ENCODE measurements at places on chromosomes 1 and 21.

DNA sequence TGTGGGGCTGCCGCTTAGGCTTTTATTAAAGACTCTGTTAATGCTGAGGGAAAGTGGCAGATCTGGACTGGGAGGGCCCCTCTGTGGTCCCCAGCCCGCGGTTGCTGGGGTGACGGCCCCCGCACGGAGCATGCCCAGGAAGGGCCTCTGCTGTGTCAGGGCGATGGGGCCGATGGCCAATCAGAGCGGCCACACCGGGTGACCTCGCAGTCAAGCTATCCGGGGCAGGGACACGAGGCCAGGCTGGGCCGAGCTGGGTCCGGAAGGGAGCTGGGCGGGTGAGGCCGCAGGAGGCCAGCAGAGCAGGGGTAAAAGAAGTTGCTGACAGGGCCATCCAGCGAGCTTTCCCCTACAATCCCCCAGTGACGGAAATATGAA is 145.1 kb downstream of the CASZ1 start:
- no peak for DNase-seq

DNA sequence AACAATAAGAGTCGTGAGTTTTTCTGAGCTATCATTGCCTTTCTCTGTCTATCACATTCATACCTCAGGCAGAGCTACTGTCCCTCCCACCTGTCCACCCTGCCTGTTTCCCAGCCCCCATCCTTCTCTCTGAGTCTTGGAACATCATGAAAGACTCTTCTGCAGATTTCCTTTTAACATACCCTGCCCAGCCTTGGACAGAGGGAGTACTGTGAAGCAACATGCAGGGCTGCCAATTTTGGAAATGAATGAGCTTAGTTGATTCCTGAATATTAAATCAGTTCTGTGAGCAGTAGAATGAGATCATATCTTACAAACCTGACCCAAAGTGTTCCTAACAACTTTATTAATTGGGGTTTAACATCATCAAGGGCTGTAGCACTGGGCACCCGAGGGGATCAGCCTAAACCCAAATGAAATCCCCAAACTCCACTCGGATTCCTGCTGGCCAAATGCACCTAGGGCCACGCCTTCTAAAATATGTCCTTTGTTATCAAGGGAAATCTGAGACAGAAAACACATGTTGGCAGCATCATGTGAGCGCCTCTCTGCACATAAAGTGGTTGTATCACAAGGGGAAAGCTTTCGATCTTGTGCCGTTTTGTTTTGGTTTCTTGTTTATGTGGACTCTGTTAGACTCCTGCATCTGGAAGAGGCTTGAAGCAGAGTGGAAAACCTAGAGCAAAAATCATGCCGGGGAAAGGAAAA is 357.6 kb downstream of the KIF26B start:
- DNase-seq: no peak

GRCh38 chr1:107184888-107185287 is 44.0 kb downstream of the NTNG1 start:
- DNase-seq: no peak

GRCh38 chr1:106722466-106722865 is 334.0 kb upstream of the PRMT6 start:
- no peak for DNase-seq

GRCh38 chr1:79264285-79264684 is 257.8 kb upstream of the ADGRL4 start:
- DNase-seq: no peak

DNA sequence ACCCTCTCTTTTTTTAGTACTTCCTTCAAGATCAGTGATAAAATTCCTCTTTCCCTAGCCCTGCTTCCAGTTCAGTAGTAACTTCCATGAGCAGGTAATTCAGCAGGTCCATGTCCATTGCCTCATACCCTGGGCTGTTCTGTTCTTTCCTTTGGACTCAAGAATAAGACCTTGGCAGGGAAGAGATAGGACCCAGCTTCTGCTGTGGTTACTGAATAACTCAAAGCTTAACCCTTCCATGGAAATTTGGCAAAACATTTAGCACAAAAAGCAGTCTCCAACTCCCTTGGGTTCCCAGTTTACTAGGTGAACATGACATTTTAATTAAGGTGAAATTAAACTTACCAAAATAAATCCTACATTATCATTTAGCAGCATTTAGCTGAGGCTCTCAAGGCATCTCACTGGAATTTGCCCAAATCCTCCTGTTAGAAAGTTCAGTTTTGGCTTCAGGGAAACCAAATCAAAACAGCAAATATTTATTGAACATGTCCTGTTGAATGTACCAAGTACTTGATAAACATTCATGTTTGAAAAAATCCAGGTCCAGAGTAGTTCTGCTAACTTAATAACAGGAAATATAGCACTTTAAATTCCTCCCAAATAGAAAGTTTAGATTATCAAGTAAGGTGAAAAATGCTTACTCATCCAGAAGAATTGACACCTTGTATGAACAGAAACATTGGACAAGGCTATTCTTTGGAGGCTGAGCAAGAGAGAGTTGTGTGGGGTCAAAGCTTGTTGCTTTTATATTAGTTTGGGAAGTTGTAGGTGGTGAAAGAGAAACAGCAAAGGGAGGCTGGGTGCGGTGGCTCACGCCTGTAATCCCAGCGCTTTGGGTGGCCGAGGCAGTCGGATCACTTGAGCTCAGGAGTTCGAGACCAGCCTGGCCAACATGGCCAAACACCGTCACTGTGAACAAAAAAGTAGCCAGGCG is 8.4 kb upstream of the SERPINC1 start:
- no peak for DNase-seq

DNA sequence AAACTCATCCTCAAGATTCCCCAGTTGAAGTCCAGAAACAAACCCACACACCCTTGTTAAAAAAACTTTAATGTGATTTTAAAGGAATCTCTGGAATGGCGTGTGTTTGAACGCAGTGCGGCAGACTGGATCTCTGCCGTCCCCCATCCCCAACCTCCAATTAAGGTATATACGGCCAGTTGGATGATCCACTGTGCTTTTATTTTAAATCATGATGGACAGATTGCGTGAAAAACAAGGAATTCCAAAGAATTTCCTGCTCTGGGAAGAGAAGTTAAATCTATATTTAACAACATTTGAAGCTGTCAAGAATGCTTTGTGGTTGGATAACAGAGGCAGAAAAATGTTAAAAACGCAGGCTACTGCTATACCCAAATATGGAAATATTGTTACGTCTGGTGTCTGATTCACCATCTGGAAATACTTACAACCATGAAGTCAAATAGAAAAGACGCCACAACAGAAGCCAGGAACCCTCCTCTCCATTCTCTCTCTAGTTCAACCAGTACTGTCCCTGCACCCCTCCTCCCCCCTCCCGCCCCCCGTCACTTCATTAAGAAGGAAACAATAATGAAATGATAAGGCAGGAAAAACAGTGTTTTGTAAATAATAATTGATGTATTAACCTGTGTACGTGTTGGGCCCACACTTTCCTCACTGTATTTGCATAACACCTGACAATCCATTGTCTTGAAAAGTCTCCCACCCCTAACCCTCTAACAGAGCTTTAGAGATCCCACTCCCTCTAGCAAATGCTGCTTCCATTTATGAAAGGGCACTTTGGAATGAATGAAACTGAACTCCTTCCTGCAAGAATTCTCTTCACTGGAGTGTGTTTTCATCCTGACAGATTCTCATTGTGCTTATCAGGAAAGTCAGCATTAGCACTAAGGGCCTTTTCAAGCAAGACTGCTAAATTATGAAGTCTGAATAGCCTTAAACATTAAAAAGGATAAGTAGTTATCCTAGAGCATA is 2.0 kb upstream of the CCN1 start:
- no peak for DNase-seq

DNA sequence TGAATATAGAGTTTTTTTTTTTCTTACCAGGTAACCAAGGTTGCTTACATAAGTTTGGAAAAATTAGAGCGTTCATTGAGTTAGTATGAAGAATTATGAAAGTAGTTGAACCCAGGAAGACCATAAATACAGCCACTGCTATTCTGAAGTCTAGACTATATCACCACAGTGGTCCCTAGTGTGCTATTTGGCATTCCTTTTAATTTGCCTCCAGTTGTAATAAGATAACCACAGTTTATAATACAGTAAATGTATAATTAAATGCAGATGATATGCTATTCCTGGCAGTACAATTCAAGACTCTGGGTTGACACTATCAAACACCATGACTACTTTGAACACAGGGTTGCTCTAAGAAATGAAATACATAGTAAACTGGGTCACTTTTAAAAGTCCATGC is 270.5 kb downstream of the BRINP2 start:
- DNase-seq: no peak

GRCh38 chr1:229300099-229300757 is 29.3 kb downstream of the RAB4A start:
- DNase-seq: no peak

DNA sequence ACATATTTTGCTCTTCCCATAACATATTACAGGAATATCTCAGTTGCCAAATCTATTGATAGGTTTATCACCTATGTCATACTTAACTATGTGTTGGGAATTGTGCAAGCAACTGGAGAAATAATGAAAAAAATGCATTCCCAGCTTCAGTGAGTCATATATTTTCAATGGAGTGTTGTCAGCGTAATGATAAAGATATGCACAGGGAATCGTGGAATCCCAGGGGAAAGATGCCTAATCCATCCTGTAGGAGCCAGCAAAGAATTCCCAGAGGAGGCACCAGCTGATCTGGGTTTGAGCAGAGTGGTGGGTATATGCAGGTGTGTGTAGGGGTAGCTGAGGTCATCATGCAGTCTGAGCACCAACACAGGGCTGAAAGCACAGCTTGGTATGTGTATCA is 213.3 kb upstream of the DAB1 start:
- DNase-seq: no peak

DNA sequence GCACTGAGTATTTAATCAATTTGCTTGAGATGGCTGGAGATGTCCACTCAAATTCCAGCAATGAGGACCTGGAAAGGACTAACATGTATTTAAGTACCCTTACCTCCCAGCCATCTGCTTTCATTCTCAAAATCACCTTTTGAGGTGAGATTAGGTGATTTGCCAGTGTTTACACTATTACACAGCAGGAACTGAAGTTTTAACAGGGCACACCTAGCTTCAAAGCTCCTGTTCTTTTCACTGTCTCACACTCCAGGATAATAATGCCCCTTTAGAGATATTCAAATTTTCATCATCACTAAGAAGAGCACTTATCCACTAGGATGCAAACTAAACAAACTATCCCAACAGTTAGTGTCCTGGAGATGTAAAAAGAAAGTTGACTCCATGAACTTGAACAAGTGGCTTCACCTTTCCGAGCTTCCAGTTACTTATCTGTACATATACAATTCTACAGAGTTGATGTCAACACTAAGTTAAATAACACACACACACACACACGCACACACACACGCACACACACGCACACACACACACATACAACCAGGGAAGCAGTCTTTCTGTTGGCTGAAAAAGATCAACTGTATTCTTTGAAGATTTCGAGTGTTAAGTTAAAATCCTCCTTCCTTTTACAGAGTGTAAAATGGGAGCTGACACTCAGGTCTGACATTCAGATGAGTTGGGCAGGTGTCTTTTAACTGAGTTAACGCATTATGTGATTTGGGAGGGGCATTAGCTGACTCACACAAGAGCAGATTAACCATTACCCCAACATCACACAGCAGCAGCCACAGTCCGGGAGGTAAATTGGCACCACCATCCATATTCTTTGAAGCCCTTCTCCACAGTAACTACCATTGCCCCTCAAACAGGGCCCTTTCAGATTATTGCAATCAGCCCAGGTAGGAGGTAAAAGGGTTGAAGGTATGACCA is 15.5 kb upstream of the JAK1 start:
- no peak for DNase-seq

GRCh38 chr1:94121411-94121821 is 468 bp upstream of the ABCA4 start:
- DNase-seq: no peak

DNA sequence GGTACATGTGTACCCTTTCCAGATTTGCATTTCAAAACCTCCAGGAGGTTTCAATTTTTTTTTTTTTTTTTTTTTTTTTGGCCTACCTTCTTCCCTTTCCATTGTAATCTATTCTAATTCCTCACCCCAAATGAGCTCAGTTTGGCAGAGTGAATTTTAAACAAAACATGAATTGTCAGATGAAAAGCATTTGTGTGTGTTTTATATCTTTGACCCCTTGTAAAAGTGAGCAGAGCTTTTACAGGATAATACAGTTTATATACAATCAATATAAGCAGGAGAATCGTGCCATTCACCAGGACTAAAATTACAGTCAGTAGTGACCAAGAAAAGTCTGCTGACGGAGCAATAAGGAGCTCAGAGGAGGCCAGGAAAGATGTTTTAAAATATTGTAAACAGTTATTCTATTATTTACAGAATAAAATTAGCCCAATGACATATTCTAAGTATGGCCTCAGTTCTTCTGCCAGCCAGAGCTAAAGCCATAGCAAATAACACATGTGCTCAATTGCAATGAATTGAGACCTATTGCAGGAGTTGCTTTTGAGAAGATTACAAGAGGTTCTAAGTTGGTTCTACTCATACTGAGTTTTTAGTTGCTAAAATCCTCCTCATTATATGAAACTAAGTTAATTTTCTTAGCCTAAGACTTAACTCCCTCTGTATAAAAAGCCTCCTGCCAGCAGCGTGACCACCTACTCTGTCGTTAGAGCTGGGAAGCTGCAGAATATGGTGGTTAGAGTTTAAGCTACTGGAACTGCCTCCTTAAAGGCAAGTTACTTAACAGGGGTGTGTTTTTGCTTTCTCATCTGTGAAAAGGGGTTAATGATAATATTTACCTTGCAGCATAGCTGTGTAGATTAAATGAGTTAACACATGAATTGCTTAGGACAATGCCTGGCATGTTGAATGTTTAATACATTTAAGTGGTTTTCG is 50.8 kb upstream of the ZNF326 start:
- DNase-seq: no peak

GRCh38 chr21:15370462-15370975 is 305.7 kb upstream of the NRIP1 start:
- DNase-seq: no peak

GRCh38 chr21:18104802-18105201 is 139.8 kb upstream of the CHODL start:
- no peak for DNase-seq

DNA sequence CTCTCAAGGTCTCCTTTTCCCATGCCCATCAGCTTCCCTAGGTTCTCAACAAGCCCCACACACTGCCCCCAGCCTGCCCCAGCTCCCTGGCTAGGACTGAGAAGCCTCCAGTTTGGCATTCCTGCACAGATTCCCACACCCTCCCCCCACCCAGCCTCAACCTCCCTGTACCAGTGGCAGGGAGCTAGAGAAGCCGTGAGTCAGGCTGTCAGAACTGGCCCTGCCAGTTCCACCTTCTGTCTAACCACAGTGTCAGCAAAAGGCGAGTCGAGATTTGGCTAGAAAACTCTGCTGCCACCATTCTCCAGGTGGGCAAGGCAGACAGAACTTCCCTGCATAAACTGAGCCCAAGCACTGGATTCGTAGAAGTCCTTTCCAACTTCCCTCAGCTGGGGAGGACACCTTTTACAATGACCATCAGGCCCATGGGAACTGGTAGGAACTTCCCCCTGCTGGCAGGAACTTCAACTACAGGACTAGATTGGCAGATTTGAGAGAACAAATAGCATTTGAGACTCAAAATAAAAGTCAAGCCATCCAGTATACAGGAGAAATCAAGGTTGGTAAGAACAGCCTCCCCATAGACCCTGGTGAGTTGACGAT is 31.0 kb downstream of the TNNT2 start:
- DNase-seq: no peak

Data from activated CD4-positive, alpha-beta T cell treated with anti-CD3 and anti-CD28 coated beads for 1 hour (primary cell).